ENCODE measurements at places on chromosomes 12 and 14.

- DNase-seq = no peak
Observed at GRCh38 chr14:61429316-61429715, 107.9 kb downstream of the PRKCH start.

GRCh38 chr14:96584199-96584906 lies 82.2 kb downstream of the PAPOLA start:
- no peak for DNase-seq

GRCh38 chr12:124874188-124874587 lies 10.5 kb upstream of the SCARB1 start:
- DNase-seq = no peak

DNA sequence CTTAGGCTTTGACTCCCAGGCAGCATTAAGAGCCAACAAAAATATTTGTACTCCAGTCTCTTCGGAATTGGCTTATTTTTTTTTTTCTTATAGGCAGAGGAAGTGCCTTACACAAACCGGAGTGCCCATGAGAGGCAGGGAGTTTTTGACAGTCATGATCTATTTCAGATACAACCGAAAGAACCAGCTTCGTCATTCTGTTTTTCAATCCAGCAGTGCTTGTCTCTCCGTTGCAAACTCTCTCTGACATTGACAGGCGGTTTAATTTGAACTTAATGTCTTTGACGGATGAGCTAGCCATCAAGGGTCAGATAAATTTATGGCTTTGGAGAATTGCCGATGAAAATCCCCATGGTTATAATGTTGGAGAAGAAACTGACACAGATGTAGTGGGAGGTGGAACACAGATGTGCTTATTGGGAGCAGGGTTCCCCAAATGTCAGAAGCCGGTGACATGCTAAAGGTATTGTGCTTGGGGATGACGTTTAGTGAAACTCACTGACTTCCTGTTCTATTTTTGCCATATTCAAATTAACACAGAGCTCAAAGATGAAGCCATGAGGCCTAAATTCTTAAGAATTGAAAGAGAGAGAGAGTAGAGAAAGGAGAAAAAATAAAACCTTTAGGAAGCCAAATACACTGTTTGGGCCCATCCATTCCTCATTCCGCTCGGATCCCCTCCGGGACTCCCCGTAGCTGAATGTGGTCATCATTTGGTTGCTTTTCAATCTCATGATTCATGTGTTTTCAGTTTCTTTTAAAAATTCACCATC lies 59.7 kb downstream of the PLXNC1 start:
- no peak for DNase-seq

DNA sequence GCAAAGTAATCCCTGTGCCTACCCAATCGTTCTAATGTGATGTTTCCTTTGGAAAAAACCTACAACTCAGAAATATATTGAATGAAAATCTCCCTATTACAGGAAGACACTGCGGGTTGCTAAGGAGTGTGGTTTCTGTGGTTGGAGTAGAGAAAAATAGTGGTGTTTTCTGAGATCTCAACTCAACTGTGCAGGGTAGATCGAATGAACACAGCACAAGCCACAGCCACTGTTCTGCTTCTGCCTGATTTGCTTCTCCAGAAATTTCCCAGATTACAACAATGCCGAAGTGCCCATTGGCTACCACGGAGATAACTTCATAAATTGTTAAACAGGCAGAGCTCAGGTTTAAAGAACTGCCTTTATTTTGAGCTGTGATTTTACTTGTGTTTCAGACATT lies 480.4 kb downstream of the DIO2 start:
- DNase-seq = no peak

- DNase-seq = peak; percentile 62
Observed at GRCh38 chr14:102096569-102097188, 9.8 kb upstream of the HSP90AA1 start.

GRCh38 chr14:79972230-79972629 lies 239.1 kb downstream of the DIO2 start:
- DNase-seq = no peak

- no peak for DNase-seq
Observed at GRCh38 chr14:58805057-58805456, 167.3 kb downstream of the DACT1 start.

- DNase-seq = no peak
Observed at GRCh38 chr12:49298160-49298559, 3.2 kb downstream of the PRPH start.

DNA sequence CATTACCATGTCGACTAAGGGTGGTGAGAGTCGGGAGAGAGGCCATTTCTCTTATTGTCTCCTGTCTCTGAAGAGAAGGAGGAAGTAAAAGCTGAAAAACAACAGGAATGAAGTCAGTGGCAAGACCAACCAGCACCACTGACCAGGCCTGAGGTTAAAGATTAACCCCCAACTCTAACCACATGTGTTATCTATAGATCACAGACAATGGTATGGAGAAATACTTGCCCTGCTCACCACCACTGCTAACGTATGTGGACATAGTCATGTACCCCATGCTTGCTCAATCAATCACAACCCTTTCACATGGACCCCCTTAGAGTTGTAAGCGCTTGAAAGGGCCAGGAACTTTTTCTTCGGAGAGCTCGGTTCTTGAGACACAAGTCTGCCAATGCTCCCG lies 690.9 kb upstream of the LMO3 start:
- DNase-seq = no peak

All from hippocampal formation (tissue), 2 donors.